Subcutaneous preadipocyte (primary cell): ENCODE measurements at places on chromosomes 11 and 22. TPM values are rescaled to one million over a fixed set of nuclear protein-coding genes. Genes with fewer than 3 reads are reported as not detected.

The CHID1 gene
- total RNA-seq, result 42.8 and 43.4 TPM in 2 replicates

The POU2AF3 gene
- total RNA-seq, result not detected in 2 replicates

The PNPLA5 gene
- not detected in 2 replicates for total RNA-seq

The BRMS1 gene
- total RNA-seq, result 39.7 and 45.0 TPM in 2 replicates

The SLCO2B1 gene
- 0.59 TPM in 1 of 2 replicates, not detected in the other for total RNA-seq

The MYRF gene
- total RNA-seq, result under 0.01 and 0.20 TPM in 2 replicates

The APOA4 gene
- total RNA-seq, result not detected in 2 replicates

The SERHL2 gene
- 4.5 and 5.1 TPM in 2 replicates for total RNA-seq

The ZDHHC13 gene
- 5.5 and 8.4 TPM in 2 replicates for total RNA-seq

The NPAS4 gene
- not detected in 2 replicates for total RNA-seq

The PLEKHB1 gene
- under 0.01 TPM in 1 of 2 replicates, not detected in the other for total RNA-seq

The CBY1 gene
- 11.7 and 12.5 TPM in 2 replicates for total RNA-seq

The SLC36A4 gene
- 9.0 and 10.7 TPM in 2 replicates for total RNA-seq

The OR6T1 gene
- total RNA-seq, result not detected in 2 replicates

The FBXO3 gene
- total RNA-seq, result 23.5 and 25.6 TPM in 2 replicates

The CENATAC gene
- 21.7 and 29.7 TPM in 2 replicates for total RNA-seq

The C11orf42 gene
- total RNA-seq, result not detected in 2 replicates

The MGAT3 gene
- total RNA-seq, result not detected in 2 replicates

The TRIM77 gene
- total RNA-seq, result not detected in 2 replicates

The PLAAT4 gene
- total RNA-seq, result 2.3 and 4.8 TPM in 2 replicates

The FAM180B gene
- total RNA-seq, result 0.37 TPM in 1 of 2 replicates, not detected in the other

The PHF5A gene
- 43.0 and 45.9 TPM in 2 replicates for total RNA-seq

The RAB36 gene
- total RNA-seq, result 5.5 and 7.2 TPM in 2 replicates

The SLC22A9 gene
- not detected in 2 replicates for total RNA-seq

The PLAAT5 gene
- under 0.01 and 0.73 TPM in 2 replicates for total RNA-seq

The SLC29A2 gene
- 0.37 and 0.39 TPM in 2 replicates for total RNA-seq

The SYT8 gene
- not detected in 2 replicates for total RNA-seq

The KCTD14 gene
- total RNA-seq, result 1.5 and 1.8 TPM in 2 replicates

The MUC2 gene
- total RNA-seq, result not detected in 2 replicates

The TTC38 gene
- total RNA-seq, result 23.3 and 40.8 TPM in 2 replicates

The GPHA2 gene
- total RNA-seq, result not detected in 2 replicates

The CASP5 gene
- total RNA-seq, result not detected in 2 replicates

The DENND6B gene
- total RNA-seq, result 0.39 and 2.2 TPM in 2 replicates

The MYEOV gene
- total RNA-seq, result 14.3 and 23.9 TPM in 2 replicates
